ENCODE measurements at places on chromosomes 11 and 22. TPM values are rescaled to one million over a fixed set of nuclear protein-coding genes. Genes with fewer than 3 reads are reported as not detected.

Gene TIGD3
- total RNA-seq, result not detected

Gene OOSP1
- not detected for total RNA-seq

- no peak for DNase-seq
Measured at GRCh38 chr22:31346733-31347250, 646 bp upstream of the PATZ1 start.

- DNase-seq, result no peak
Measured at GRCh38 chr11:78759071-78759470, 184.4 kb upstream of the NARS2 start.

GRCh38 chr22:21866833-21867527 is 465 bp downstream of the MAPK1 start:
- DNase-seq, result peak; percentile 76

All from mesenteric fat pad (tissue), 1 donor.